ENCODE measurements at places on chromosomes 4 and X.

GRCh38 chrX:71217298-71217697 is 5.7 kb upstream of the GJB1 start:
- no peak for DNase-seq

DNA sequence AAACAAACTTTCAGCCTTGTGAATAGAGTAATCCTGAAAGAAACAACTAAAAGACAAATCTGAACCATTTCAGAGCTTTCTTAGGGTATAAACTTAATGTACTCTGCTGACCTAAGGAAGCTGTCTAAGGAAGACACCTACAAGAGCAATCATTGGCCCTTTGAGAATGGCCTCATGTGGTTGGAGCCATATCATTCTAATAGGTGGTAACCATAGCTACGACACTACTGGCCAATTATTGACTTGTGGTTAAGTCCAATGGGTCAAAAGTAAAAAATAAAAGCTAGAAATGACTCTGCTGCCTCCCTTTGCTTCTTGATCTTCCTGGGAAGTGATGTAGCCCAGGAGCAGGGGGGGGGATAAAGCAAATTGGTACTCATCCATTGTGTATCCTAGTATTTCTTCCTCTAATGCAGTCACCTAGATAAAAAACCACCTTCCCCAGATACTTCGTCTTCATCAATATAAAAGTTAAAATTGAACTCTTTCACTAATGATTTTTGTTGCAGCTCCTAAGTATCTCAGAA is 547.0 kb downstream of the ARAP2 start:
- no peak for DNase-seq

DNA sequence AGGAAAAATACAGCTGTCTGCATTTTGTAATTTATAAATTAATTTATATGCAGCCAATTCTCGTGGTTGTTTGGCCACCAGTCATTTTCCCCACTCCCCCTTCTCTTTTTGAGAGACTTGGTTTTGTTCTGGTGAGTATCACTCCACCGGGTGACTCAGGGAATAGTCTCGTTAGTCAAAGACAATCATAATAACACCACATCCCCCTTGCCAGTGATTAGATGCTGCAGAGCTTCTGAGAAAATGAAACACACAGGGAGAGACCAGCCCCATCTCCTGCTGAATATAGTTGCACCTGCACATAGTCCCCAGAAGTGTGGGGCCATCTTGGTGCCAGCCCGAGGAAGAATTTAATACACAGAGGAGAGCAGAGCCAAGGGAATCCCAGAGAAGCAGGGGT is 8.0 kb upstream of the FNIP2 start:
- no peak for DNase-seq

- no peak for DNase-seq
Measured at GRCh38 chr4:144579411-144580030, 66.4 kb upstream of the HHIP start.

DNA sequence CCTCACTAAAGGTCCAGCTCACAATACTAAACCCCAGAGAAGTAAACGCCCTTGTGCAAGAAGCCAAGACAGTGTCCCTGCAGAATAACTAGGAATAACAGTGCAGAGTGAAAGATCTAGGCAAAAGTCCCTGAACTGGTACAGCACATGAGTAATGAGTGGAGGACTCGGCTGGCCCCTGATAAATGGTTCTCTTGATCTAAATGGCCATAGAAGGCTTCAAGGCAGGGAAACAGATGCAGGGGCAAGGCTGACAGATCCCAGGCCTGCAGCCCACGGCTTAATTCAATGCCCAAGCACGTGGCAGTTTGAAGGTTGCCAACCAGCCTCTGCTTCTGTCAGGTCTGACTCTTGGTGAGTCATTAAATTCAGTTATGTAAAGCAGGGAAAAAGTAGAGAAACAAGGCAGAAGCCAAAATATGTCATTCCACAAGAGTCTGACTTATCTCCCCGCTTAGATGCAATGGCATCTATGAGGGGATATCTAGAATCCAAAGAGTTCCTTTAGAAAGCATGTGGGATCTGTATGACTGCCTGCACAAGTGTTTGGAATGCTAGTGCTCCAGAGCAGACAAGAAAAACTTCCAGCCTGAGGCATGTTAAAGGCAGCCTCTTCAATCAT is 121.3 kb downstream of the PRDM5 start:
- no peak for DNase-seq

DNA sequence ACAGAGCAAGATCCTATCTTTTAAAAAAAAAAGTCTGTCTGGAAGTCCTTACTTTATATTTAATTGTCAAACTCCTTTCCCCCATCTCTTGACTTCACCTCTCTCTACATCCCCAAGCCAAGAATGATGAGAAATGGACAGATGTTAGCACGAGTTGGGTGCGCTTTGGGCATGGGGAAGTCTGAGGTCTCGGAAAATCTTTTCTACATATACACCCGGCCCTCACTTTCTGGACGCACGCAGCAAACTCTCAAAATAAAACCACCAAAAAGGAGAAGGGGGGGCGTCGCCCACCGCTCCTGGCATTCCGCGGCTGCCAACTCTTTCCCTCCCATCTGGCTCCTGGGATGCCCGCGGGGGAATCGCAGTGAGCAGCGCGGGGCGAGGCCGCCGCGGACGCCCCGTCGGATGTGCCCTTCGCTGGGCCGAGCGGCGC is 756 bp downstream of the IGFBP7 start:
- DNase-seq, result no peak

Data from hematopoietic multipotent progenitor cell treated with erythropoietin and hydrocortisone succinate and interleukin-3 and kit ligand, for 17 days (in vitro differentiated cells).